Activated gamma-delta T cell treated with Interleukin-2 at 50 U/mL for 16 hours (primary cell): ENCODE measurements at places on chromosomes 2 and 18.

- DNase-seq, result no peak
Observed at GRCh38 chr18:267380-267687, 513 bp downstream of the THOC1 start.

- DNase-seq, result peak; percentile 62
Observed at GRCh38 chr2:68828887-68829708, 42.1 kb downstream of the BMP10 start.

GRCh38 chr2:44515416-44515815, 153.7 kb downstream of the CAMKMT start:
- no peak for DNase-seq

- DNase-seq, result no peak
Observed at GRCh38 chr2:134331081-134331480, 77.2 kb downstream of the MGAT5 start.

DNA sequence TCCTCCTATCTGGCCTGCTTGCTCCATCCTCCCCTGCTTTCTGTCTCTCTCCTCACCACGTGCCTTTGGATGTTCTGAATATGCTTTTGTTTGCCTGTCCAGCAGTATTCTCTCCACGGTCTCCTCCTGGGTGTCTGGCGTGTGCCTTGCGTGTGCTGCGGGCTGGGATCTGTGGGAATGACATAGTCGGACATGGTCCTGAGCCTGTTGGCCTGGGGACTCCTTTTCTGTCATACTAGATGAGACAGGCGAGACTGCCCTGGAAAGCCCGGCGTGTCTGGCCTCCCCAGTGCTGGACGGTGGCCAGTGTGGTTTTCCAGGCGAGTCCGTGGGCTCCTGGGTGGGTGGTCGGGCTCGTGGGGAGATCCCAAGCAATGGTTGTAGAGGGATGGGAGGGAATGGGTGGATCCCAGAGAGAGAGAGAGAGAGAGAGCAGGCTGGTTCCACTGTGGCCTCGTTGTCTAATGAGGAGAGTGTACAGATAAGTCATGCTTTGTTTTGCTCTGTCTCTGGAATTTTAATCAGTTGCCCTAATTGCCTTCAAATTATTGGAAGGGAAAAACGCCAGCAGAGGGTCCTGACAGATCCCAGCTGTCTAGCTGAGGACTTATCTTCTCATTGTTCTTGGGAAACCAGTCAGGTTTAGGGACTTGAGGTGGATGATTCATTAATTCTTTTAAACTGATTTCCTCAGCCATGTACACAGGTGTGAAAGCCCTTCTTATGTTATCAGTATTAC, 58.3 kb downstream of the HPCAL1 start:
- DNase-seq, result no peak

DNA sequence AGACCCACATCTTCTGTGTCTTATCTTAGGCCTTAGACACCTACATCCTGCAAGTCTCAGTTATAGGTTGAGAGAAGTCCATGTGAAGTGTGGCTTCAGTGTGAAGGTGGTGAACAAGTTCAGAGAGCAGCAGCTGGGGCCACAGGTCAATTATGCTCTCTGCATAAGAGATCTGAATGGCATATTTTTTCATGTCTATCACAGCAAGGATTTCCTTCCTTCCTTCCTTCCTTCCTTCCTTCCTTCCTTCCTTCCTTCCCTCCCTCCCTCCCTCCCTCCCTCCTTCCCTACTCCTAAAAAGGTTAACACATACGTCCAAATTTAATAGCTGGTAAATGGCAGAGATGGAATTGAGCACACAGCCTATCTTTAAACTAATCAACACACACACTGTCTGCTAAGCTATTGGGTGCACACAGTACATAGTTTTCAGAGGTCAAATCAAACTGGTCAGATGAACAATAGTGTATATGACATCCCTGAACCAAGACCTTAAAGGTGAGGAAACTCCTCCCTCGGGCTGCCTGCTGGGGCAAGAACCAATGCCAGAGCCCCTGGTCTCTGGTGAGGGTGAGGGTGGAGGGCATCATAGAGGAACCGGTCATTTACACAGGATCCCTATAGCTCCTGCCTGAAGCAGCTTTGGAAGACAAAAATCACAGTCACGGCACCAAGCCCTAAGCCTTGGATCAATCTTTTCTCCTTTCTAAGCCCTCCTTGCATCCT, 240.9 kb downstream of the ICOS start:
- DNase-seq, result no peak

- DNase-seq, result no peak
Observed at GRCh38 chr18:70582981-70583380, 294.1 kb downstream of the SOCS6 start.

DNA sequence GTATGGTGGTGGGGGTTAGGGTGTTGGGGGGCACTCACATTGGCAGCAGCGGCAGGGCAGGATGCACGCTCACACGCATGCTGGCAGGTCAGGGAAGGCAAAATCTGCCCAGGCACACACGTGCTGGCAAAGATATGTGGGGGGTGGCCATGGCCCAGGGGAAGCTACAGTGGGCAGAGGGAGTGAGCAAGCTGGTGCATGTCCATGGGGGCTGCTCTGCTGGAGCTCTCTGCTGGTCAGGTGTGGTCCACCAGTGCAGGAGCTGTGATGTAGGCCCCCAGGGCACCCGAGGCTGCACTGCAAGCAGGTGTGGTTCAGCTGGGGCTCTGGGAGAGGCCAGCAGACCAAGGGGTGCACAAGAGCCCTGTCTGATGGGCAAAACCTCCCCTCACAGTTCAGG, 491.5 kb upstream of the TNP1 start:
- DNase-seq, result no peak

DNA sequence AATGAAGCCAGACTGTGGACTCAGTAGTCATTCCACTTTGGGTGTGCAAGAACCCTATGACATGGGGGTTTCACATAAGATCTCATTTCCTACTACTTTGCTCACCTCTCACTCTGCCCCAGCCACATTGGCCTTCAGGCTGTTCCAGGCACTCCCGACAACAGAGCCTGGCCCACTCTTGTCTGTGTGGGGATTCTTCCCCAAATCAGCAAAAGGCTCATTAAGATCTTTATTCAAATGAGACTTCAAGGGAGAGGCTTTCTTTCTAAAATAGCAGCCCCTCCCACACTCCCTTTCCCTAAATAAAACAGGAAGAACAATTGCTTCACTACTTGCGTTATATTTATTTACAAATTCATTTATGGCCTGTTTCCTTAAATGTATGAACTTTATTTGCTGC, 3.5 kb upstream of the CDC42EP3 start:
- DNase-seq, result no peak

DNA sequence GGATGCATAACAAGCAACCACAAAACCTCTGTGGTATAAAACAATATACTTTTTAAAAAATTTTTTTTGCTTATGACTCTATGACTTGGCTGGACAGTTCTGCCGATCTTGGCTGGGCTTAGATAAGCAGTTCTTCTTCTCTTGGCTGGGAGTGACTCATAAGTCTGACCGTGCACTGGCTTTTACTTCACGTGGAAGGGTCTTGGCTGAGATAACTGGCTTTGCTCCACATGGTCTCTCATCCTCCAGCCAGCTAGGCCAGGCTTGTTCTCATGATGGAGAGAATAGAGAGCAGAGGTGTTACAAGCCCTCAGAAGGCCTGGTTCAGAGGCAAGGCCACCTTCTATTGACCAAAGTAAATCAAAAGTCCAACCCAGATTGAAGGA, 178.9 kb upstream of the SERPINE2 start:
- DNase-seq, result no peak

DNA sequence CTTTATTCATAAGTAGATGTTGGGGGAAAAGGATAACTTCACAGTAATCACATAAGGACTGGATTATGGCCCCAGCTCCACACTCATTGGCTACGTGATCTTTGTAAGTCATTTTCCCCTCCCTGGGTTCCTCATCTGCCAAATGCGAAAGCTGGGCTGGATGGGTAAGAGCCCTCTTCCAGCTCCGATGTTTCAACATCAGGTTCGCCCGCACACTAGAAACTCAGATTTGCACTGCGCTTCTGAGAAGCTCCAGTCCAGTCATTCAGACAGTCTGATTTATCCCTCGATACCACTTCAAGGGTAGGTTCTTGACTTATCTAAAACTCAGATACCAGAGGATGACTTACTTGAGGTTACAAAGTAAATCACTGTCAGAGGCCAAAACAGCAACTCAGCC, 31.0 kb upstream of the RMDN2 start:
- no peak for DNase-seq

DNA sequence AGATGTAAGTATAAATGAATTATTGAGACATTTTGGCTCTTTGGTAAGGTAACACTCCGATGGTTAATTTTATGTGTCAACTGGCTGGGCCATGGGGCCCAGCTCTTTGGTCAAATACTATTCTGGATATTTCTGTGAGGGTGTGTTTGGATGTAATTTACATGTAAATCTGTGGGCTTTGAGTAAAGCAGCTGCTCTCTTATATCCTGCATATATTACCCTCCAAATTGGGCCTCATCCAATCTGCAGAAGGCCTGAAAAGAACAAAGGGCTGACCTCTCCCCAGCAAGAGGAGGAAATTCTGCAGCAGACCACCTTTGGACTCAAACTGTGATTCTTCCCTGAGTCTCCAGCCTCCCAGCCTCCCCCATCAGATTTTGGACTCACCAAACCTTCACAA, 464.1 kb downstream of the PLCL1 start:
- no peak for DNase-seq

DNA sequence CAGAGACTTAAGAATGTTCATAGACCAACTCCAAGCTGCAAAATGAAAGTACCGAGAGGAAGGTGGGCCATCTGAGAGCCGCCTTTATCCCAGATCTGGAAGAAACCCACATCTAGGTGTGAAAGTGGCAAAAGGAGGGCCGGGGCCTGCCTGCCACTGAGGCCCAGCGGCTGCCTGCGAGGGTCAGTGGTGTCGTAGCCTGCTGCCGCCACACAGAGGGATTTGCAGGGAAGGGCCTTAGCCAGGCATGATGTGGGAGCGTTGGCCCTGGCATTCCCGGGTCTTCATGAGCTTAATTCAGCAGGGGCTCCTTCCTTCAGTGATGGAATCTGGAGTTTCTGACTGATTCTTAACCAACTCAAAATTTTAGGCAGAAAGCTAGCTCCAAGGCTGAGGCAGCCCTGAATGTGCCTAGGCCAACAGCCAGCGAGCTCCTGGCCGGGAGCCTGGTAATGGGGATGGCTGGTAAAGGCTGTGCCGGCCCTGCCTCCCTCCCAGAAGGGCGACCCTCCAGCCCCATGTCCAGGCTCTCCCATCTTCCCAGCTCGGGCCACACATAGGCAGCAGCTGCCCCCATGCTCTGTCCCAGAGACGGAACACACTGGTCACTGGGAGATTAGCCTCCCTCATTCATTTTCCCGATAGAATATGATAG, 230.1 kb downstream of the AGAP1 start:
- DNase-seq, result no peak

GRCh38 chr2:242004223-242004901, 134.8 kb downstream of the RTP5 start:
- DNase-seq, result no peak

DNA sequence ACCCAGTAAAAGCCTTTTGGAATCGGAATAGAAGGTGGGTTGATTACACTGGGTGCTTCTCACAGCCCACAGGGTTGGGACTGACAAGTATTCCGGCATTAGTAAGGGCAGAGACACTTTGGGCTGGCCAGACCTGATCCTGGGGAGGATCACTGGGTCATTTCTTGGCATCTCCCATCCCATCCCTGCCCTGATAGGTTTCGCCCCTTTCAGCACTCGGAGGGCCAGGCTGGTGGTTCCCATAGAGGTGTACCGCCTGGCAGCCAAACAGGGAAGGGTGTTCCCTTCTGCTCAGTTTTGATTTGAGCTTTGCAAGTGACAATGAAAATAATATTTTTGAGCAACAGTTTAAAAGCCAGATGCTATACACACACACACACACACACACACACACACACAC, 37.3 kb downstream of the CYP1B1 start:
- DNase-seq, result no peak

- DNase-seq, result no peak
Observed at GRCh38 chr2:39640681-39641080, 25.0 kb upstream of the TMEM178A start.
